ENCODE measurements at places on chromosomes 13 and 19.

- DNase-seq = no peak
These were observed 65.7 kb downstream of the DACH1 start for GRCh38 chr13:71801165-71801760.

DNA sequence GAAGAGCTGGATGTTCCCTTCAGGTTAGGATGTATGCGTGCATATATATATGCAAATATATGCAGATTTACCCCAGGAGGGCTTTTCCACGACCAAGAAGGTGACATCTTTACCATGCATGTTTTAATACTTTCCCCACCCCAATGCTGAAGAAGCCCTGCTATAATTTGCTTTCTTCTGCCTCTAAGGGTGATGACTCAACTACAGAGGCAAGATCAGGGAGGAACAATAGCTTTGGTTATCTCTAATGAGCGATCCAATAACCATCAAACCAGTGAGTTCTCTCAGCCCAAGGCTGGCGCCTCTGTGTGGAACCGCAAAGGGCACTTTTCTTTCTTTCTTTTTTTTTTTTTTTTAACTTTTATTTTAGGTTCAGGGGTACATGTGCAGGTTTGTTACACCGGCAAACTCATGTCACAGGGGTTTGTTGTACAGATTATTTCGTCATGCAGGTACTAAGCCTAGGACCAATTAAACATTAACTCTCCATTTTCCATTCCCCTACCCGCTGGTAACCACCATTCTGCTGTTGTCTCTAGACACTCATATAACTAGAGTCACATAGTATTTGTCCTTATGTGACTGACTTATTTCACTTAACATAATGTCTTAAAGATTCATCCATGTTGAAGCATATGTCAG lies 25.7 kb upstream of the UBE2L5 start:
- DNase-seq = no peak

DNA sequence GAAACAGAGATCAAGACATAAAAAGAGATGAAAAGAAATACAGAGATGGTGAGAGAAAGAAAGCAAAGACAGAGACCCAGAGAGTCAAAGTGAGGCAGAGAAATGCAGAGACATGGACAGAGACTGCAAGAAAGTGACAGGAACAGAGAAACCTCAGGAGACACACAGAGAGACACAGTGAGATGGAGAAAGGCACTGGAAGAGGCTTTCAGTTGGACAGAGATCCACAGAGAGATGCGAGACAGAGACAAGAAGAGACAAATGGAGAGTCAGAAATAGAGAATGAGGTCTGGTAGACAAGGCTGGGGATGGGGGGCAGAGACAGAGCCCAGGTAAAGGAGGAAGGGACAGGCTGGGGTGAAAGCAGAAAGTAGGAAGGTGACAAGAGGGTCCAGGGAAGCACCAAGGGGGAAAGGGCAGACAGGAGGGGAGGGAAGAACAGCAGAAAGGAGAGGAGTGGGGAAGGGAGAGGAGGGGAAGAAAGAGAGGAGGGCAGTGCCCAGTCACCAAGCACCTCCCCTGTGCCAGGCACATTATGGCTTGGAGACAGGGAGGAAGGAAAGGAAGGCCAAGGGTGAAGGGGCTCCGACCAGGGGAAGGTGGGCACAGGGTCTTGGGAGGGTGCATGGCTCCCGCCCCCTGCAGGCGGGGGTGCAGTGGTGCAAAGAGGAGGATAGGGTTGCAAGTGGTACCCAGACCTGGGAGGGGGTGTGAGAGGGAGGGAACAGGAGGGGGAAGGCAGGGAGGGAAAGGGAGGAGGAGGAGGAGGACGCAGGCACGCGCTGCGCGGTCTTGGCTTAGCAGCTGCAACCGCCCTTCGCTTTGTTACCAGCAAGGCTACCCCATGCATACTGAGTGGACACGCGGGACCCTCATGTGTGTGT lies 38.4 kb downstream of the DEDD2 start:
- DNase-seq = no peak

GRCh38 chr19:23771761-23772674 lies 13.3 kb upstream of the ZNF681 start:
- DNase-seq = no peak

GRCh38 chr19:11405846-11406643 lies 13.1 kb downstream of the RGL3 start:
- no peak for DNase-seq

GRCh38 chr19:31232871-31233270 lies 116.4 kb downstream of the TSHZ3 start:
- DNase-seq = no peak

DNA sequence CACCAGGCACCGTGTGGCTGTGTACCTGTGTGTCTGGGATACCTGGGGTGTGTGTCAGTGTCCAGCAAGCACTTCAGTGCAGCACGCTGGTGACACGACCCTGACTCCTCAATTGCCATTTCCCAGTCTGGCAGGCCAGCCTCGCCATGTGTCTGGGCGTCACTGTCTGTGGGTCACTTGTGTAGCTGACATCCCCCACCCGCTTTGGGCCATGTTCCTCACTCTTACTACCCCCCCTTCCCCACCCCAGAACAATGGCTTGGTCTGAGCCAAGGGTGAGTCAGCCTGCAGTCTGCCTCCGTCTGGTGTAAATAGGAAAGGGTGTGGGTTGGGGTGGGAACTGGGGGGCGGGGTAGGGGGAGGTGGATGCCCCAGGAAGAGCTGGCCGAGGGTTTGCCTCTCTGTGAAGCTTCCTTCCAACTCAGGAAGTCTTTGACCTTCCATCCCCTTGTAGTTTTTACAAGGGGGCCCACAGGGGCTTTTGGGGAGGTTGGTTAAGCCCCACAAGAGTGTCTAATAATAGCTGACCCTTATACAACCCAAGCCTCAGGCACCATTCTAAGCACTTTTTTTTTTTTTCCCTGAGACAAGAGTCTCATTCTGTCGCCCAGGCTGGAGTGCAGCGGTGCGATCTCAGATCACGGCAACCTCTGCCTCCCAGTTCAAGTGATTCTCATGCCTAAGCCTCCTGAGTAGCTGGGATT lies 17.6 kb downstream of the NOVA2 start:
- no peak for DNase-seq

GRCh38 chr19:13460045-13460444 lies 46.2 kb downstream of the CACNA1A start:
- no peak for DNase-seq

DNA sequence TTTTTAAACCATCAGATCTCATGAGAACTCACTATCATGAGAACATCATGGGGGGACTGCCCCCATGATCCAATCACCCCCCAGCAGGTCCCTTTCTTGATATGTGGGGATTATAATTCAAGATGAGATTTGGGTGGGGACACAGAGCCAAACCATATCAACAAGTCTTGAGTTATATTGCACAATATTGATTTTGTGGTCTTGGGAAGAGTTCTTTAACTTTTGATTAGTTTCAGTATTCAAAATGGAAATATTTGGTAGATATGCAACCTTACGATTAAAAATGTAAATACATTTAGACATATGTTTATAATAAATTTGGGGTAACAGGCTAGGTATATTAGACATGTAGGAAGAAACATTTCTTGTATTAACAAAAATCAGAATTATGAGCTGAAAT lies 188.2 kb downstream of the GPC5 start:
- DNase-seq = no peak

DNA sequence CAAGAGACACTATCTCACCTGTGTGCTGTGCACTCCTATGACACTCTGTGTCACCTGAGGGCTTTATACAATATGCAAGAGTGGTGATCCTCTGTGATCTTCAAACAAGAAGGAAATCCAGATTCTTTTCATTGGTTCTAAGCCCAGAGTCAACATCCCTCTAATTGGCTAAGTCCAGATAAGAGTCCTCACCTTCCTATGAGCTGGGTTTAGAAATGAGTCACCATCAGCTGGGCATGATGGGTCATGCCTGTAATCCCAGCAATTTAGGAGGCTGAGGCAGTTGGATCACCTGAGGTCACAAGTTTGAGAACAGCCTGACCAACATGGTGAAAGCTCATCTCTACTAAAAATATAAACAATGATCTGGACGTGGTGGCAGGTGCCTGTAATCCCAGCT lies 144.4 kb downstream of the ZNF675 start:
- DNase-seq = no peak

DNA sequence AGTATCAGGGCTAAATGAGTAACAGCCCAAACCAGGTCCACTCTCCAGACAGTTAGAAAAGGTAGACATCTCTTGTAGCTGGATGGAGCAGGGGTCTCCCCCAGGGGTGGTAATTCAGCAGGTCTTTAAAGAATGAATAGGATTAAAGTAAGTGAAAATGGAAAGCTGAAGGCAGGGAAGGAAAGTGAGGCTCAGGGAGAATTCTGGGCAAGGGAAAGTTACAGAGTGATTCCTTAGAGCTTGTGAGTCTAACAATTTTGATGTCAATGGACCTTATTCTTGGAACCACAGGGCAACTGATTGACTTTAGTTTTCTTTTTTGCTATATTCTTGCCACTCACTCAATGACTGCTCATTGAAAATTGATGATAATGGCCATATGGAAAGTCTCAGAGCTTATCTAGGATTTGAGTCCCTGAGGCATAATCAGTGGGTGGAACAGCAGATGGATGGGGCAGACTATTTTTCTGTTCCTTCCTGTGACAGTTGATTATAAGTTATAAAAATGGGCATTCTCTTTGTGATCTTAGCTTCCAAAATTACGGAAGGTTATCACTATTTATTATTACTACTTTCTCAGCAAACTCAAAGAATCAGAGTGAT lies 76.9 kb downstream of the LRCH1 start:
- DNase-seq = no peak

DNA sequence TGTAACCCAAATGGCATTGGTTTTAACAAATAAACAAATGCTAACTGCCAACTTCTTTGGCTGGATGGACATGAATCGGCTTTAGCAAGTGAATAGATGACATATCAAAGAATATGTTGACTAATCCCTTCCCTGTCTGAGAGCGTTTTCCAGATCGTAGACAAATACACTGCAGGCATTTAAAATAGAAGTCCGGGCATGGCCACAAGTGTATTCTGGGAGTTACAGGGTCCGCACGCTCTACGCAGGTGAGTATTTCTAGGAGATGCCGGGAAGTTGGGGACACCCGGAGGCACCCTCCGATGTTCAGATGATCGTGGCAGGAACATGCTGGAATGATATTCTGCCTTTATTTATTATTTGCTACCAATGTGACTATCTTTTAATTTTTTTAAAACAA lies 53.2 kb upstream of the ZNF536 start:
- no peak for DNase-seq

DNA sequence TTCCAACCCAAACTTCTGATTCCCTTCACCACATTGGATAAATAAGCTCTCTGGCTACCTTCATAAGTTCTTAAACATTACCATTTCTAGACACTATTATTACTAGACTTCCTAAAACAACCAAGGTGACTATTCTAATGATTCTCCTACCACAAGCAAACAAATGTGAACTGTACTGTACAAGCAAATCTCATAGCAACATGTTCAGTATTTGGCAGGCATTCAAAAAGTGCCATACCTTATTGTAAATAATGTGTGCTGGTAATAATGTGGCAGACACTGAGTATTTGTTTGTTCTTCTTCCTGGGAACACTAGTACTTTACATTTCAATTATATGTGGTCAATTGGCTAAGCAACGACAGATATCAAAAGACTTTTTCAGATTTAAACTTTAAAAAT lies 986.0 kb upstream of the SPRY2 start:
- no peak for DNase-seq

DNA sequence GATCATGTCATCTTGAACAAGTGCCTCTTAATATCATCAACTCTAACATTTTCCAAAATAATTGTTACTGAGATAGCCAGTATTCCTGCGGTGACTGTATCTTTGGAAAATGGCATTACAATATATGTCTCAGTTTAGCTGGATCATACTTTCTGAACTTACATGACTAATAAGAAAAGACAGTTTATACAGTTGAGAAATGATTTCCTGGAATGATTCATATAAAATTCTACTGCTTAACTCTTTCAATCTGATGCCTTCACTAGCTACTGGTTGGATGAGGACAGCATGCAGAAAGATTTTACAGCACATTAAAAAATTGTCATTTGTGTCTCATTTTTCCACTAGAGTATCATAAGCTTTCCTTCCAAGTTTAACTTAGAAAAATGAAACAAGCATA lies 302.1 kb downstream of the PCDH17 start:
- DNase-seq = no peak

- DNase-seq = no peak
These were observed 193.1 kb downstream of the ZIC5 start for GRCh38 chr13:99778500-99778899.

DNA sequence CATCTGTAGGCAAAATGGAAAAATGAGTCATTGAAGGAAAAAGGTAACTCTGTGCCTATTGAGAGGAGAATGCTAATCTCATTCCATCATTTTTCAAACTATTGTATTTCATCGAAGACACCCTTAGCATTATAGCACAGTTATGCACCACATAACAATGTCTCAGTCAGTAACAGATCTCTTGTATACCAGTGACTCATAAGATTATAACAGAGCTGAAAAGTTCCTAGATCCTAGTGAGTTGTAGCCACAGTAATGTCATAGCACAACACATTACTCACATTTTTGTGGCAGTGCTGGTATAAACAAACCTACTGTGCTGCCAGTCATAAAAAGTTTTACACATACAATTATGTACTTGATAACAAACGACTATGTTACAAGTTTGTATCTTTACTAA lies 1077.6 kb downstream of the DIAPH3 start:
- no peak for DNase-seq

GRCh38 chr19:35731353-35731752 lies 10.9 kb downstream of the IGFLR1 start:
- no peak for DNase-seq

GRCh38 chr13:19067767-19068166 lies 113.9 kb downstream of the TUBA3C start:
- DNase-seq = no peak

GRCh38 chr13:34867590-34867989 lies 74.5 kb upstream of the NBEA start:
- no peak for DNase-seq

- no peak for DNase-seq
These were observed 22.8 kb downstream of the ATP11A start for GRCh38 chr13:112712451-112713207.

DNA sequence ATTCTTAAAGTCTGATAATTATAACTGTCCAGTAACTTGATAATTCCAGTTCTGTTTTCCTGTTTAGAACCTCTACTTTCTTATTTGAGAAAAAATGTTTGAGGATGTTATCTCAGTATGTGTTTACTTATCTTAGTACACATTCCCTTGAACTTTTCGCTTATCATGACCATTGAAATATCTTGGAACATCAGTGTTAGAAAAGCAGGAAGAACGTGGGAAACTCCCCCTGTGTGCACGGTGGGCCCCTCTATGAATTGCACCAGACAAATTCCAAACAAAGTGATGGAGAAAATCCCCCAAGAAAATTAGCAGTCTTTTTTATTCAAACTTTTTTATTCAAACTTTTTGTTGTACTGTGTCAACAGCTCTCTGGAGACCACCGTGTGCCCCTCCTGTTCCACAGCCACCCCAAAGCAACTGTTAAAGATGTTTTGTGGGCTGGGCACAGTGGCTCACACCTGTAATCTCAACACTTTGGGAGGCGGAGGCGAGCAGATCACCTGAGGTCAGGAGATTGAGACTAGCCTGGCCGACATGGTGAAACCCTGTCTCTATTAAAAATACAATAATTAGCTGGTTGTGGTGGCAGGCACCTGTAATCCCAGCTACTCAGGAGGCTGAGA lies 78.3 kb upstream of the PEG3 start:
- no peak for DNase-seq

- DNase-seq = no peak
These were observed 63.0 kb downstream of the TBC1D4 start for GRCh38 chr13:75418997-75419396.
